ENCODE measurements at places on chromosomes 7 and 10.

GRCh38 chr7:57416601-57417358 is 33.2 kb upstream of the ZNF716 start:
- DNase-seq: no peak

DNA sequence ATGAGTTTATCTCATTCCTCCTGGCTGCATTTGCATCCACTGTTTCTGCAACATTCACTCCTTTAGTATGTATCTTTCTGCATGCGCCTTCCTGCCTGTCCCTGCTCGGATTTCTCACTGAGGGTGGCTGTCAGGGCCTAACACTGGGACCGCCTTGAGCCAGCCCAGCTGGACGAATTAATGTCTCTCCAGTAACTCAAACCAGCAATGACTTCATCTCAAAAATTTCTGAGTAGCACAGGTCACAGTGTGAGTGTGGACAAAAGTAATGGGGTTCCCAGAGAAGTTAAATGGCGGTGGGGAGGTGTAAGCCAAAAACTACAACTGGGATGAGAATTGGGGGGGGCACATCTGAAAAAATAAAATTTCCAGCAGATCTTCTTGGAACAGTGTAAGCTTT is 444.0 kb upstream of the MGMT start:
- DNase-seq: no peak

DNA sequence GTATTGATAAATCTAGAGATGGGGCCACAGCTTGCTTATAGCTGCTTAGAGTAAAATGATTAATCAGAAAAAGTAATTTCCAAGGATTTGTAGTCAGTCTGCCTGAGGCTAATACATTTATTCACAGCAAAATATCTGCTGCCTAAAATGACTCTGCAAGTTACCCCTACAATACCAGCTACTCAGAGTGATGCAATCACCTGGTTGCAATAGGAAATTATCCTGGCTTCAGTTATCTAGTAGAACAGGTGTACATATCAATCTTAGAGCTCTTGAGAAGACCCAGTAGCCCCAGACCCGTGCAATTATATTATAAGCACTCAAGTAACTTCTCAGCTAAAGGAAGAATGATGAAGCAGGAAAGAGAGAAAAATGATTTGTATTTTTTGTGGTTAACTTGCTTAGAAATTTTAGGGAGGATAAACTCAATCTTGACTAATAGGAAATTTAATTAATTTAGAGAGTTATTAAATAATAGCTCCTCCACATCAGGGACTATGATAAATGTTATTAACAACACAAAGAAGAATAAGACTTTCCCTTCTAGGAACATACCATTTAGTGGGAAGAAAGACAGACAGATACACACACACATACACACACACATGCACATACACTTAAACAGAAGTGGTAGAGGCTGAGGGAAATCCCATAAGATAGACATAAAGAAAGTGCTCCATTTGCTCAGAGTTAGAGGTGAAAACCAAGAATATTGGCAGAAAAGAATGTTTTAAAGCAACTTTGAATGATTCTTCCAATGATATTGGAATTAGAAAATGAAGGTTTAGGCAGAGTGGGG is 140.4 kb upstream of the PRSS1 start:
- DNase-seq: peak; percentile 51

DNA sequence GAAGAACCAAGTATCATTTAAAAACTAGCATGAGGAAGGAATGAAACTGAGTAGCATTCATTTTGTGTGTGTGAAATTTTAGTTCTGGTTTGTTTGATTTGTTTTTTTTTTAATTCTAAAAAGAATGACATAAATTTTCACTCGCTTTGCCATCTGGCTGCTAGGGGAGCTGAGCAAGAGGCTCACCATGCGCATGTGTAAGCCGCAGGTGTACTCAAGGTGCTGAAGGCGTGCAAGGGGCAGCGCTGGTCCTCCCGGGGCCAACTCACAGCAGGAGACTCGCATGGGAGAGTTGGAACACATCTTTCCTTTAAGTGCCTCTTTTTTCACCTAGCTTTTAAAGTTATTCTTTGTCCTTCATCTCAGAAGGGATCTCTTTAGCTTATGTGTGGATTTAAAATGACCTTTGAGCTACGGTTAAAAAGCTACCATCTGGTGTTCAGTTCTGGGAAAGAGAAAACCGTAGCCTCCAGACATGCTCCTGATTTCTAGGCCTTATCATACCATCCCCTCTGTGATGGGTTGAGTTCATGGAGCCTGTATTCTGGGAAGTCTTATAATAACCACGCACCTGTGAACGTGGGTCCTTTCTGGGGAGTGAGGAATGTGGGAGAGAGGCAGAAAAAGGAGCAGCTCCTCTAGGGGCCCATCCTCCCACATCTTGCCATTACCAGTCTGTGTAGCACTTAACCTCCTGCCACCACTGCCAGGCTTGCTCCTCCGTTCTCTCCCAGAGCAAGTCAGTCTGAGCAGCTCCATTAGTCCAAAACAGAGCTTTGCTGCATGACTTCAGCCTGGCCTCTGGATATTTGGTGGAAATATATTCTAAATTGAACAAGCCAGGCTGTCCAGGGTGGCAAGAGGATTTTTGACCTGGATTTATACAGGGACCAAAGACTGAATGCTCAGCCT is 61.9 kb downstream of the KLHDC10 start:
- DNase-seq: no peak

Measured in common myeloid progenitor, CD34-positive (primary cell).